ENCODE measurements at places on chromosomes 16 and 17.

DNA sequence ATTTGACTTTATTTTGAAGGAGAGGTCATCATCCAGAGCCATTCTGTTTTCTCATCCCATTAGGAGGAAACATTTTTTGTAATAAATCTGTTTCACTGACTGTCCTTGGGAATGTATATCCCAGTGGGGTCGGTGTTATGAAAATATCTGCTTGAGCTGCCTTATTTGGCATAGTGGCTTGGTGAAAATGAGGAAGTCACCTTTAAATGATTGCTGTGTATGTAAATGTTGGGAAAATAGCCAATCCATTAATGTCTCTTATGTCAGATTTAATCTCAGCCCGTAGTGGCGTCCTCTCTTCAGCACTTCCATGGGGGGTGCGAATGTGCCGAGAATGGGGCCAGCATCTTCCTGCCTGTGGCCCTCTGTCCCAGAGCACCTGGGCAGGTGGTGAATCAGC, 57.6 kb downstream of the BANP start:
- DNase-seq = no peak

DNA sequence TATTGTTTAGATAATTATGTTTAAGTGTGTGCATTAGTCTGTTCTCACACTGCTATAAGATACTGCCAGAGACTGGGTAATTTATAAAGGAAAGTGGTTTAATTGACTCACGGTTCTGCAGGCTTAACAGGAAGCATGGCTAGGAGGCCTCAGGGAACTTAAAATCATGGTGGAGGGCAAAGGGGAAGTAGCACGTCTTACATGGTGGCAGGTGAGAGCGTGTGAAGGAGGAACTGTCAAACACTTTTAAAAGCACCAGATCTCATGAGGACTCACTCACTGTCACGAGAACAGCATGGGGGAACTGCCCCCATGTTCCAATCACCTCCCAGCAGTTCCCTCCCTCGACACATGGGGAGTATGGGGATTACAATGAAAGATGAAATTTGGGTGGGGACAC, 203.5 kb upstream of the GOT2 start:
- DNase-seq = no peak

DNA sequence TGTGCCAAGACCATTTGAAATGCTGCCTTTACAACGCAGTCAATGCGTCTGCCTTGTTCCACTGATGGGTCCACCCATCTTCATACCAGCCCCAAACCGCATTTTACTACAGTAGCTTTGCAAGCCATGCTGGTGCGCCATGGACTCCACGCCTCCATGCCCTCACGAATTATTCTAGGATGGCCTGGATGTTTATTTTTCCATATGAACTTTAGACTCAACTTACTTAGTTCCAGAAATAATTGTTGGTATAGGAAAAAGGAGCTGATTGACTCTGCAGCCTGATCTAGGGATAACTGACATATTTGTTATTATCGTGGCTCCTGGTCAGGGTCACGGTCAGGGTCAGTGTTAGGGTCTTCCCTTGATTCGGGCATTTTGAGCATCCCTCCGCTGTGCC, 70.0 kb upstream of the ZNF469 start:
- no peak for DNase-seq

DNA sequence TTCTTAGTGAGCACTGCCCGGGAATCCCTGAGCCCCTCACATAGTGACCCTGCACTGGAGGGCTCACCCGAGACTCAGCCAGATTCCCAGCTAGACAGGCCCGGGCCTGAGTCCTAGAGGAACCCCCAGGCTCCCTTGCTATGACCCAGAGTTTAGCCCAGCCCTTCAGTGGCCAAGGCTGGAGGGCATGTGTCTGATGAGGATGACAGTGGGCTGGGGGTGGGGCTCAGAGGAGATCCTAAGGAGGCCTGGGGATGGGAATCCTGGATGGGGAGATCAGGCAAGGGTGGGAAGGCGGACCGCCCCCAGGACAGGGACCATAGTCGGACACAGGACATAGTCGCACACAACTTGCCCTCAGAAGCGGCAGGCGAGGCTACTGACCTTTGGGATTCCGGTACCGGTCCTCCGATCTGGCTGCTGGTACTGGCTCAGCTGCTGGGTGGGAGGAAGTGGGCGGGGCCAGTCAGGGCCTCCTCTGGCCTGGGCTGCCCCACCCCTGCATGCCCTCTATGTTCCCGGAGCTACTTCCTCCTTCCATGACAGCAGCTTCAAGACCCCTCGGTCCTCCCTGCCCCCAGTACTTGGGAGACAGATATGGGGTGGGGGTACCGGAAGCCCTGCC, 1.1 kb downstream of the CD79B start:
- no peak for DNase-seq

- no peak for DNase-seq
These were observed 593.5 kb upstream of the SOX9 start for GRCh38 chr17:71527311-71527710.

DNA sequence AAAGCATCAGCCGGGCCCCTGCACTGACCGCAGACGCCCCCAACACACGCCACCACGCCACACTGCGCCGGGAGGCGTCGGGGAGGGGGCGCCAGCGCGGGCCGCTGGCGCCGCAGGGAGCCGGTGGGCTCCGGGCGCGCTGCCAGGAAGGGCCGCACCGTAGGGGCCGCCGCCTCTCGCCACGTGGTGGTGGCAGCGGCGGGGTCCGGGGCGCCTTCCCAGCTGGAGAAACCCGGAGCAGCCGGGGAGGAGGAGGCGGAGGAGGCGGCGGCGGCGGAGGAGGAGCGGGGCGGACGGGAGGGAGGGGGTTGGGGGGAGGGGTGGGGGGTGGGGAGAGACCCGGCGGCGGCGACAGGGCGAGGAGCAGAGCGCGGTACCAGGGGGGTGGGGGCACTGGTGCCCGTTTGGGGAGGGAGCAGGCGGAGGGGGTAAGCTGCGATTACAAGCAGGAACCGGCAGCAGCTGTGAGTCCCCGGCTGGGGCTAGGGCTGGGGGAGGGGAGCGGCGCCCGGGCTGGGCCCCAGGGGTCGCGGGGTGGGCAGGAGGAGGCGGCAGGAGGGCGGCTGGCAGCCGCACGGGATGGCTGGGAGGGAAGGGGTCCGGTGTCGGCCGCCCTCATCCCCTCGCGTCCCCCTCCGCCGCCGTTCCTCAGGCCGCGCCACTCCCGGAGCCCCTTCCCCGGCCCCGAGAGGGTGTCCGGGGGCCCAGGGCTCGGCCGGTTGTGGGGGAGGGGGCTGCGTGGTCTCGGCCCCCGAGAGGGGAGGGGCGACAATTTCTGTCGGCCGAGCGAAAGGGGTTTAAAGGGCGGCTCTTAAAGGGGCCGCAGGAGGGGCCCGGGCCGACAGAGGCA, at the start of gene TBKBP1:
Gene TBKBP1, plus strand, starts transcription at position 431 of the 850 bp plus-strand sequence. CDS start 1,952 bp downstream, outside the sequence.
- DNase-seq = no peak

- no peak for DNase-seq
These were observed 127.2 kb upstream of the RCVRN start for GRCh38 chr17:10032118-10032852.

GRCh38 chr17:45958307-45958706, 40.7 kb upstream of the STH start:
- no peak for DNase-seq

GRCh38 chr16:70589998-70590471, 56.3 kb upstream of the IL34 start:
- DNase-seq = no peak

DNA sequence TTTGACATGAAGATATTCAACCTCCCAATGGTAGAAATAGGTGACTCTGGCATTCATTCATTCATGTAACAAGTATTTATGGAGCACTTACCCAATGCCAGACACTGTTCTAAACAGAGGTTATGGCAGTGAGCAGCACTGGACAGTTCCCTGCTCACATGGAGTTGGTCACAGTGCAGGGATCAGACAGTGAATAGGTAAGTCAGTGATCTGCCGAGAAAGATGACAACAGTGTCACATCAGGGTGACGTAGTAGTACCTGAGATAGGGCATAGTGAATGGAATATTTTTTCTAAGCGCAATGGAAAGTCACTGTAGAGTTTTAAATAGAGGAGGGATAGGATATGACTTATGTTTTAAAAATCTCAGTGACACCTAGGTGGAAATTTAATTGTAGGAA, 791.4 kb upstream of the RBFOX1 start:
- no peak for DNase-seq

DNA sequence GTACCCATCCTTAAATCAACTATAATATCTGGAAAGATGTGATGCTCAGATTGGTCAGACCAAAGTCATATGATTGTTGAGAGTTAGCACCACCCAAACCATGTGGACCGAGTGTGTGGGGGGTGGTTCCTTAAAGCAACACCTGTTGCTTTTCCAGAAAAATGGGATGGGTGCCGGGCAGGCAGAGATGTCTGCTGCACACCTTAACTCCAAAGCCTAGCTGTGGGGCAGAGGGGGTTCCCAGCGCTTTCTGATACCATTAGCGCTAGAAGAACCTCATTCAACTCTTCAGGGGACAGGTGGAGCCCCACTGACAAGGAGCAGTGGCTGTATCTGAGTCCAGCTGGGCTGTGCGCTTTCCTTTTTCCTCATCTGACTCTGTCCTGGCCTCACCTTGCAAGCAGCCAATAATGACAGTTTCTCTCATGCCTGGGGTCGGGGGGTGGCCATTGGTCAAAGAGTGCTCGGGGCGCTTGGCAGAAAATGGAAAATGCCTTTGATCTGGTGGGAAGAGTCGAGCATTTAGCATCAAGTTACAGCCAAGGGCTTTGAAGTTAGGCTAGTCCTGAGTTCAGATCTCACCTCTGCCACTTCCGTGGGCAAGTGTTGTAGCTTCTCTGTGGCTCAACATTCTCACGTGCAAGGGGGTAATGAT, 82.6 kb downstream of the IRX3 start:
- DNase-seq = no peak

- no peak for DNase-seq
These were observed 76.4 kb downstream of the MRC2 start for GRCh38 chr17:62703776-62704380.

- DNase-seq = no peak
These were observed 18.4 kb downstream of the ABCC1 start for GRCh38 chr16:15967655-15968315.

DNA sequence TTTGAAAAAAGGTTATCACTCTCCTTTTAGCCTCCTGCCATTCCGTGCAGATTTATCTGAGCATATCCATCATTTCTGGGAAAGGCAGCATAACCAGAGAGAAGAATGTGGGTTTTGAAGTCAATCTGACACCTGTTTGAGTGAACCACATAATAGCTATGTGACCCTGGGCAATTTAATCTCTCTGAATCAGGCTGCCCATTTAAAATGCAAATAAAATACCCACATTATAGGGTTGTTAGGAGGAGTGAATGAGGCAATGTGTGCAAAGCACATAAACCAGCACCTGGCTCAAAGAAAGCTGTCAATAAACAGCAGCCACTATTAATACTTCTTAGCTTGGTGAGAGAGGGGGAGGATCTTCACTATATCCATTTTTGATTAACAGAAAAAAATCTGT, 88.0 kb downstream of the CACNG1 start:
- DNase-seq = no peak

DNA sequence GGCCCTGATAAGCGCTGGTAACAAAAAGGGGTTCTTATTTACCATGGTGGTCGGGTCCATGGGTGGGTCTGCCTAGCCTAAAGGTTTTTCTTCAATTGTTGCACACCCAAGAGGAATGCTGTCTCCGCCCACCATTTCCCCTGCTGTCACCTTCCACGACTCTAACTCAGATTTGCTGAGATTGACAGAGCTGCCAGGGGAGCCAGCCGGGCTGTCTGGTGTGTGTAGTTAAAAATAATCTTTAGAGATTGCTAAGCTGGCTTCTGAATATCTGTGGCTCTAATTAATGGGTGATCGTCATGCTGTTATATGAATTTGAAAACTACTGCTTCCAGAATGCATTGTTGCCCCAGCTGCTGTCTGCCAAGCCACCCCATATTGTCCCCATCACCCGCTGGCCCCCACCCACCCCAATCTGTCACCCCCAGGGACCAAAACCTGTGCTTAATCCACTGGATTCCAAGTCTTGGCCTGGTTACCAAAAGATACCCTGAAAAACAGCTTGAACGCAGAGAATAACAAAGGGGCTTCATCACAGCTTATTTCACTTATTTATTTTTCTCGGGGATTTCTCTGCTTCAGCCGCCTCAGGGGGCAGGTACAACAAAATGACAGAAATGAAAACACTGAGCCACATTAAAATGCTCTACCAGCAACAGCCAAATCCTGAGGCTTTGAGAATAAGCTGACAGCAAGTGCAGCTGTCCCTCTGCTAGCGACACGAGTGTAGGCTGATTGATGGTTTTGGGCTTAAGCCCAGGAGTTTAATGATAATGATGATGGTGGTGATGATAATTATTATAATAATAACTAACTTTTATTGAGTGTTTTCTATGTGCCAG, 46.1 kb upstream of the NLK start:
- DNase-seq = no peak

GRCh38 chr16:48541108-48541786, 68.7 kb downstream of the N4BP1 start:
- DNase-seq = no peak

- no peak for DNase-seq
These were observed 25.0 kb downstream of the NAA60 start for GRCh38 chr16:3468501-3468900.

DNA sequence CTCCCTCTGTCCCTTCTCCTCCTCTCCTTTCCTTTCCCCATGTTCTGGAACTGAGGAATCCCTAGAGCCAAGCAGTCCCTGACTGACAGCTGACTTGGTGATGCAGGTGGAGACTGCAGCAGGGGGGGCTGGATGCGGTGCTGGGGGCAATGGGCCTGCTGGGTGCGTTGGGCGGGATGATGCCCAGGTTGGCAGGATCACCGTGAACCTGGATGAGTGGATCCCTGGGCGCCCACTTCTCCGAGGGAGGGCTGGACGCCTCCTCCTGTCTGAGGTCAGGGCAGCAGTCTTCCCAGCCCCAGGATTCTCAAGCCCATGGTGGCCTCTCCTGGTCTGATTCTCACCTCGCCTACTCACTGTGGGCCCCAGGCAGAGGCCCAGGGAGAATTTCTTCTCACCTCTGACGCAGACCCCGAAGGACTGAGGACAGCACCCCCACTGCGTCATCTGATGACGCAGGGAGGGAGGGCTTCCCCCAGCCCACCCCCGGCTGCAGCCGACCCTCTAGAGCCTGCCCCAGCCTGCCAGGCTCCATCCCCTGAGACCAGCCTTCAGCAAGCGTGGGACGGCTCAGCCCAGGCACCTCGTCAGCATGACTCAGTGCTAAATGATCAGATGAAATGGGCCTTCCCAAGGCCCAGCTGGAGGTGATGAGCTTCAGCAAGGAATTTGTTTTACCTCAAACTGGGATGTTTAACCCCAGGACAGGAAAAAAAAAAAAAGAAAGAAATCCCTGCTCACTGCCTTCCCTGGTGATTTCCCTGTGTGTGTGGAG, 188.0 kb upstream of the TNRC6C start:
- DNase-seq = no peak

GRCh38 chr16:3042376-3042775, 4.0 kb upstream of the MMP25 start:
- DNase-seq = no peak

DNA sequence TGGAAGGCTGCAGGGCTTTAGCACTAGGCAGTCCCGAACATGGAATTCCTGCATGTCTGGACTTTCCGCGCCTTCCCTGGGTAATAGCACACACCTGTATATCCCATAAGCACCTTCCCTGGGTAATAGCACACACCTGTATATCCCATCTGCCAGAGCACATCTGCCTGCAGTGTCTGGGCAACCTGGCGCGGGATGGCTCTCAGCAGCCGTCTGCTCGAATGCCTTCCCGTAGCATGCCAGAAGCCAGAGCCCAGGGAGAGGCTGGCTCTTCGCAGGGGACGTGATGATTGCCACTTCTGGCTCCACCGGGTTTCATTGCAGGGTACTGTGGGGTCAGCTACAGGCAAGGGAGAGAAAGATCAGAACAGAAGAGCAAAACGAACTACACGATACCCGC, 21.3 kb downstream of the MBTPS1 start:
- DNase-seq = no peak

GRCh38 chr17:37674511-37674910, 31.3 kb upstream of the DDX52 start:
- no peak for DNase-seq
